ENCODE measurements at places on chromosomes 1 and 21.
A peak's percentile ranks its signal among the peaks of the same experiment; 100 is the strongest.

- no peak for DNase-seq
Observed at GRCh38 chr1:11414926-11415538, 63.9 kb upstream of the DISP3 start.

- no peak for DNase-seq
Observed at GRCh38 chr1:31681415-31681814, 22.4 kb downstream of the COL16A1 start.

GRCh38 chr1:20724364-20725188 is 6.8 kb upstream of the KIF17 start:
- no peak for DNase-seq

DNA sequence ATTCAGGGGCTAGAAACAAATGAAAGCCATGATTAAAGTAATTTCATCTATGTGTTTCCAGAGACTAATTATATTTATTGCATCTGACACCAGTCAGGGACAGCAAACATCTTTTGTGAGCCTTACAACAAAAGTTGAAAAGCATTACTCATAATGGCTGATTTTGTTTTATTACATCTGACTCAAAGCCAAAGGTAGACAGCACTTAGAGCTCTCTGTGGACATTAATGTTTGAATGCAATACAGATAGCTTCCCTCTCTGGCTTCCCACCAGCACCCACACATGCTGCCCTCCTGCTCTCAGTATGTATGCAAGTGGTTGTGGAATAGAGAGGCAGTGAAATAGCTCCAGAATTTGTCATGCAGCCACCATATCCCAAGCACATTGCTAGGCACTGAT is 198.7 kb downstream of the SETD4 start:
- no peak for DNase-seq

DNA sequence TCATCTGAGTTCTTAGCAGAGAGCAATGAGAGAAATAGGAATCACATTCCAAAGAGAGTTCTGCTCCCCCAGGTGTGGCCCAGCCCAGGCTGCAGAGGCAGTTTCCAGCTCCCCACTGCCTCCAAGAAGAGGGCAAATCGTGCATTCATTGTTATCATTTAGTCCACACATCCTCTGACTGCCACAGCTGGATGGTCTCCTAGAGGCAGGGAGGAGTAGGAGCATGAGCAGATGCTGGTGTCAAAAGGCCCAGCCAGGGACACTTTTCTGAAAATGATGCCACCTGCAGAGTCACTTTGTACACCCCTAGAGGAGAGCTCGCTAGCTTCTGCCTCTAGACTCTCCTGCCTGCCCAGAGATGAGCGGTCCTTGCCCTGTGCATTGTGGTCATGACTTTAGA is 33.6 kb upstream of the GNPAT start:
- no peak for DNase-seq

- DNase-seq, result no peak
Observed at GRCh38 chr1:208985231-208985630, 598.3 kb upstream of the CAMK1G start.

GRCh38 chr1:22941257-22941656 is 31.4 kb downstream of the LACTBL1 start:
- DNase-seq, result no peak

DNA sequence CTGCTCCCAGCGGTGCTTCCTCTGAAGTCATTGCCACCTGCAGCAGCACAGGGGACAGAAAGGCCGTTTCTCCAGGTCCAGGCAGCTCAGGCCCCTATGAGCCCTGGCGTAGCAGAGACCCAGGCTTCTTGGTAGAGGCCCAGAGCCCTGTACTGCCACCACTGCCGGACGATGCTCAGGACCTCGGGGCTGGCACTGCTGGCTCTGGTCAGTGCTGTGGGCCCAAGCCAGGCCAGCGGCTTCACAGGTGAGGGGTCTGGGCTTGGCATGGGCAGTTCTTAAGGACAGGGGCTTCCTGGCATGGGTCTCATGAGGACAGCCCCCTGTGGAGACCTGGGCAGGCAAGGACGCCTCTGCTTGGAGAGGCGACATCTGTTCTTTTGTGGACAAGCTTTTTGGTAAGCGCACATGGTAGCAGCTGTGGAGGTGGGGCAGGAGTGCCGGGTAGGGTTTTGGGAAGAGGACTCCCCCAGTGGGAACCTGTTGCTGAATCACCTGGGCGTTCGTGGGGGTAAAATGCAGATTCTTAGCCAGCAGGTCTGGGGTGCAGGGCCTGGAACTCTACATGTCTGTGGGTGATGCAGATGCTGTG is at the start of gene UMODL1:
TSS of gene UMODL1 (plus strand) at position 172 of the 592 bp plus-strand sequence. CDS start at position 172, 0 bp downstream.
- no peak for DNase-seq

GRCh38 chr1:234961456-234962339 is 166.9 kb downstream of the TOMM20 start:
- DNase-seq, result no peak

- no peak for DNase-seq
Observed at GRCh38 chr21:23963454-23963853, 1643.8 kb downstream of the MRPL39 start.

DNA sequence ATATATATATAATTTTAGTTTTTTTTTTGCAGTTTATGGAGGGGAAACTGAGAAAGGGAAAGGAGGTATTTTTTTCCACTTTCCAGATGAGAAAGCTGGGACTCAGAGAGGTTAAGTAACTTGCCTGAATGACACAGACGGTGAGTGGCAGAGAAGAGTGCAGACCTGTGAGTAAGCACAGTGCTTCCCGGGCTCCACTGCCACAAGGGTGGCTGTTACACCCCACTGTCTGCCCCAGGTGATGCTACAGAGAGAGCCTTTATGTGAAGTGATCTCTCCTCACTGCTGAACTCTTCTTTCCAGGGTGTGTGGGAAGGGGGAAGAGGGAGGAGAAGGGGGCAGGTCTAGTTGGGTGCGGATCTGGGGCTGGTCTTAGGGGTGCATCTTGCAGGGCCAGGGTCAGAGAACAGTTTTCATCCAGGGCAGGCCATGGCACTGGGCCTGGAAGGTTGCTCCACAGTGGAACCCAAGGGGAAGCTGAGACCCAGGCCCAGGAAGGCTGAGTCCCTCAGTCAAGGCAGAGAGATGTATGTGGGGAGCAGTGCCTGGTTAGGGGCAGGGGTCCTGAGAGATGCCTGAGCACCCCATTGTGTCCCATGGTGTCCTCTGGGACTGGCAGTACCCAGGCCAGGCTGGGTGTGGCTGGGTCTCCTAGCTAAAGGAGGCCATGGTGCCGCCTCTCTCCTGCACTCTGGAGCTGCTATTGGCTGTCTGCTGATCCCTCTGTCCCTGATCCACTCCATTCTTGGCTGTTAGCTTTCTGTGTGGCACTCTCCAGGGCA is 357.5 kb downstream of the PTPRU start:
- DNase-seq, result no peak

DNA sequence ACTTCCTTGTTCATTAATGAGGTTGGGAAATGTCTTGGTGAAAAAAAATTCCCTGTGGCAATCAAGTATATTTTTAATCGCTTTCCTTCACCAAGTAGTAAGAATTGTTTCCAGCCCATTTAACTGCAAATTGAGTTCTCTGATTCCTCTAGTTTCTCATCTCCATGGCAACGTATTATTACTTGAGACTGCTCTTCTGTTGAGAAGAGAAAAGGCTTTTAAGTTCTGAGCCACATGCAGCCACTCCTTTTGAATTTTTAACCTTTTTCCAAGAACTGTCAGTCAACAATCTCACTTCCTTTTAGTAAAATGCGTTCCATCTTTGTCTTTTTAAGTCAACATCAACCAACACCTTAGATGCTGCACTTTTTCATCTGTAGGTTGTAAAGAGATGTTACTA is 75.7 kb upstream of the KIAA1614 start:
- DNase-seq, result no peak

DNA sequence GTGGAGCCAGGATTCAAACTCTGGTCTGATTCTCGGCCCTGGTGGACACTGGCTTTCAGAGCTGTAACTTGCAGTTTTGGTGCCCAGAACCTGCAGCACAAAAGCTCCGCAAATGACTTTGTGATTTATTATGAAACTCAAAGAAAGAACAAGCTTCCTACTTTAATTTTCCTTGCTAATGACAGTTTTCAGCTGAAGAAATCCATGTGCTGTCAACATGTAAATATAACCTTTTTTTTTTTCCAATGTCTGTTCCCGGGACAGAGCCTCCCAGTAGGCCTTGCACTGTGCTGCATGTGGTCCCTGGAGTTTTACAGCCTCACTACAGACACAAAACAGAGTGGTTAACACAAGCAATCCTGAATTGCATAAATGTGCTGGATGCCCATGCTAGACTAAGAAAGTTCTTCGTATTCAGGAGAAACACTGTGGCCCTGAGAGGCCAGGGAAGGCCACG is 62.3 kb upstream of the ANGPTL1 start:
- DNase-seq, result no peak

DNA sequence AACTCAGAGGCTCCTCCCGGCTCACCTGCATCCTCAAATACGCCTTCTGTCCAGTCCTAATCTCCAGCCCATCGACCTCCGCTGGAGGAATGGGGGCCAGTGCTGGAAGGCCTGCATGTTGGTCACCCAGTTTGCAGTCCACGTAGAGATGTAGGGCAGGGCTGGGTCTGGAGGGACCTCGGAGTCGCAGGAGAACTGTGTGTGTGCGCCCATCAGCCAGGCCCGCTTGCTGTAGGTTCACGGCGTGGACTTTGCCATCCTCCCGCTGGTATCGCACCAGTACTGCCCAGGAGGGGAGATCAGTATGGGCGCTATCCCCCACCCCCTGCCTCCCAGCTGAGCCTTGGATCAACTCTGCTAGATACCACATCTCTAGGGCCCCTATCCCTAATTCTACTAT is 2.7 kb downstream of the THBS3 start:
- DNase-seq, result no peak

DNA sequence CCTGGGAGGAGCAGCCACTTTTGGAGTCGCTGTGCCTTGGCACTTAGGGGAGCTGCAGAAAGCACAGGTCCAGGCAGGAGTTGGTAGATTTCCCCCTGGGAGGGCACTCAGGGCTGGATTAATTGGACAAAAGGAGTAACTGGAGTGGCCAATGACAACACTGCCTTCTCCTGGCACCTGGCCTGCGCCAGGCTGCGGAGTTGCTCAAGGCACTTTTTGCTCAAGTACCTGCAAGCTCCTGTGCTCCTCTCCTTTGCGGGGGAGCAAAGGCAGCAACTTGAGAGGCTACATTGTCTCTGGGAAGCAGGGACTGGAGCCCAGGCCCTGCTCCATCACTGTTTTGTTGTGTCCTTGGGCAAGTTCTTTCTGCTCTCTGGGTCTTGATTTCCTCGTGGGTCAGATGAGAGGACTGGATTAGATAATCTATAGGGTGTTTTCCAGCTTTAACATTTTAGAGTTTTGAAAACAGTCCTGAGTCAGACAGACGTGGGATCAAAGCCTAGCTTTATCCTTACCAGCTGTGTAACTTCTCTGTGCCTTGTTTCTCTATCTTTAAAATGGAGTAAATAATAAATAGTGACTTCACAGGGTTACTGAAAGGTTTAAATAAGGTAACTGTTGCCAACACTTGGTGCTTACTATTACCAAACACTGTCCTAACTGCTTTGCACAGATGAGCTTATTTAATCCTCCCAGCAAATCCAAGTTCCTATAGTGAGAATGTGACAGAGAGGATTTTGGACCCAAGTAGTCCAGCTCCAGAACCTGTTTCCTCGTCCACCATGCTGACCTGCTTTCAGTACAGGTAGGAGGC is 18.0 kb upstream of the GRHL3 start:
- no peak for DNase-seq

- DNase-seq, result no peak
Observed at GRCh38 chr21:45724345-45724961, 80.9 kb downstream of the PCBP3 start.

DNA sequence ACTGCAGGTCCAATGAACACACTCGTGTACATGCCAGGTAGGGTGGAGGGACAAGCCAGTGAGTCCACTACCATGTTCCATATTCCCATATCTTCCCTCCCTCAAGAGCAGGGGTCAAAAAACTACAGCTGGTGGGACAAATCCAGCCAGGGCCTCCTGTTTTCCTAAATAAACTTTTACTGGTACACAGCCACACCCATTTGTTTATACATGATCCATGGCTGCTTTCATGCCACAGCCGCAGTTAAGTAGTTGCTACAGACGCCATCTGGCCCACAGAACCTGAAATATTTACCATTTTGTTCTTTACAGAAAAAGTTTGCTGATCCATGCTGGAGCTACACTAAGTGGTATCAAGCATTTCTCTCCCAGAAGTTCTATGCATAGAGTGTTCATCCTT is 42.4 kb downstream of the CASQ2 start:
- no peak for DNase-seq

DNA sequence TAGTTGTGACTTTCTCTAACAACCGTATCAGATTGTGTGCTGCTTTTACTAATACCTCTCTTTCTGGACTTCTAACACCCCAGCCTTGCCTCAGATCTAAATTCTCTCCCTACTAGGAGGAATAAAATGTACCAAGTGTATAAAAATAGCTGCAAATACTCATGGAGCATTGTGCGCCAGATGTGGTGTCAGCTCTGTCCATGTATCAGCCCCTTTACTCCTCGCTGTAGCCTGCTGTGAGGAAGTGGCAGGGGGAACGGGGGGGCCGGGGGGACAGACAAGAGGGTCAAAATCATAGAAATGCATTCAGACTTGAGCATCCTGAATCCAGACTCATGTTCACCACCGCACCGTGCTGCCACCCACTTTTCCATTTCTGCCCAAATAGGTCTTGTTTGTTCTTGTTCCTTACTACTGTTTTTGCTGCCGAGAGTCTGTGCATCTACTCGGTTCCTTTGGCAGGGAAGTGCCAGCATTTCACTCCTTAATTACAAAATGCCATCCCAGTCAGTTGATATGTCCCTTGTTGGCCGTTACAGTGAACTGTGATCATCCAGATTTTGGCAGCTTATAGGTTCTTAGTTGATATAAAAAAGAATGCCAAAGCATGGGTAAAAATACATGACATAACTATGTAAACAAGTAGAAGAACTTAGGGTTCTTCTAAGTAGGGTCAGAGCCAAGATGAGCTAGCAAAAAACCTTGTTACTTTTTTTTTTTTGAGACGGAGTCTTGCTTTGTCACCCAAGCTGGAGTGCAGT is 76.4 kb downstream of the UBE4B start:
- no peak for DNase-seq

- peak; percentile 16 for DNase-seq
Observed at GRCh38 chr1:152495066-152495675, 15.4 kb upstream of the LCE5A start.

GRCh38 chr1:110617116-110617515 is 11.0 kb upstream of the KCNA2 start:
- no peak for DNase-seq

- no peak for DNase-seq
Observed at GRCh38 chr21:27108228-27108627, 141.3 kb upstream of the ADAMTS5 start.
